ENCODE measurements at places on chromosomes 11 and 22. TPM values are rescaled to one million over a fixed set of nuclear protein-coding genes. Genes with fewer than 3 reads are reported as not detected.

The CRYBB2 gene
- not detected for total RNA-seq

The BIK gene
- 1.8 TPM for total RNA-seq

The TMX2 gene
- total RNA-seq, result 61.6 TPM

The FBLN1 gene
- not detected for total RNA-seq

The SMPD1 gene
- 42.6 TPM for total RNA-seq

The OR52E5 gene
- not detected for total RNA-seq

The AP1B1 gene
- total RNA-seq, result 63.7 TPM

The DEUP1 gene
- total RNA-seq, result not detected

GRCh38 chr11:17683377-17684161 is 35.8 kb upstream of the MYOD1 start:
- DNase-seq, result no peak
- H3K36me3 ChIP-seq, result no peaks in the 10 kb centered on the region
- H3K4me3 ChIP-seq, result no peak overlapping the region
- H3K4me1 ChIP-seq, result no peaks in the 10 kb centered on the region

GRCh38 chr11:119706887-119707286 is 22.1 kb downstream of the NECTIN1 start:
- H3K36me3 ChIP-seq, result no peaks in the 10 kb centered on the region
- no peak for DNase-seq
- peaks cover 3% of the 10 kb centered on the region for H3K4me1 ChIP-seq
- H3K4me3 ChIP-seq, result no peak overlapping the region
- H3K27ac ChIP-seq, result no peak overlapping the region

DNA sequence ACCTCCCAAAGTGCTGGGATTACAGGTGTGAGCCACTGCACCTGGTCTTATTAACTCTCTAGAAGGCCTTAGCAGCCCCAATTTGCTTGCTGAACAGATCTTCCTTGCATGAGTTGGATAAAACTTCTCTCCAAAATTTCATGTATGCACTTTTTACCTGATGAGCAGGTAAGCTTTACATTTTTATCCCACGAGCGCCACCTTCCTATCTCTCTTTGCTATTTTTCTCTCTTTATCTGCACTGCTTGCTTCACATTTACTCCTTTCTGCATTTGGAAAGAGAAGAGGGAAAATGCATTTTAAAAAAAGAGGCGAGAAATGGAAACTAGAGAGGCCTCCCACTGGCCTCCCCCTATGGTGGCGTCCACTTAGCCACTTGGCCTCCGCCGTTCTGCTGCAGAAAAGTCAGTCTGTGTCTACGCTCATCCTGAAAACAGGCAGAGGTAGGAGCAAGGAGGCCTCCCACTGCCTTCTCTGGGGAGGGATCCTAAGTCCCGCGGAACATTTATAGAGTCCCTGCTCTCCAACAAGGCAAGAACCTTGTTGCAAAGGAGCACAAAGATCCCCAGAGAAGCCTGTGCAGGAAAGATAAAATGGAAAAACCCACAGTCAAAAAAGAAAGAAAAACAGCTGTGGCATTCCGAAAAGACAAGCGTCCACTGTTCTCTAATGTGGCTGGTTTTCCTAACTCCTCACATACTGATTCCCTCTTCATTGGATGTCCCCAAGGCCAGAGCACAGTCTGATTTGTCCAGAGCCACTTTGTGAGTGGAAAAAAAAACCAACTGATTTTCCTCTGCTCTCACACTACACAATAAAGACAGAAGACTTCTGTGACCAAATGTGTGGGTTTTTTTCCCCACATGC is 62.2 kb upstream of the INCENP start:
- H3K4me3 ChIP-seq, result no peak overlapping the region
- H3K27me3 ChIP-seq, result peaks cover 3% of the 10 kb centered on the region
- H3K36me3 ChIP-seq, result no peaks in the 10 kb centered on the region
- H3K4me1 ChIP-seq, result no peaks in the 10 kb centered on the region
- no peak for DNase-seq

- H3K27me3 ChIP-seq, result no peaks in the 10 kb centered on the region
- DNase-seq, result no peak
- H3K4me3 ChIP-seq, result no peak overlapping the region
- no peak overlapping the region for H3K27ac ChIP-seq
- no peaks in the 10 kb centered on the region for H3K4me1 ChIP-seq
- H3K36me3 ChIP-seq, result no peaks in the 10 kb centered on the region
Observed at GRCh38 chr11:83543706-83544439, 257.7 kb upstream of the CCDC90B start.

DNA sequence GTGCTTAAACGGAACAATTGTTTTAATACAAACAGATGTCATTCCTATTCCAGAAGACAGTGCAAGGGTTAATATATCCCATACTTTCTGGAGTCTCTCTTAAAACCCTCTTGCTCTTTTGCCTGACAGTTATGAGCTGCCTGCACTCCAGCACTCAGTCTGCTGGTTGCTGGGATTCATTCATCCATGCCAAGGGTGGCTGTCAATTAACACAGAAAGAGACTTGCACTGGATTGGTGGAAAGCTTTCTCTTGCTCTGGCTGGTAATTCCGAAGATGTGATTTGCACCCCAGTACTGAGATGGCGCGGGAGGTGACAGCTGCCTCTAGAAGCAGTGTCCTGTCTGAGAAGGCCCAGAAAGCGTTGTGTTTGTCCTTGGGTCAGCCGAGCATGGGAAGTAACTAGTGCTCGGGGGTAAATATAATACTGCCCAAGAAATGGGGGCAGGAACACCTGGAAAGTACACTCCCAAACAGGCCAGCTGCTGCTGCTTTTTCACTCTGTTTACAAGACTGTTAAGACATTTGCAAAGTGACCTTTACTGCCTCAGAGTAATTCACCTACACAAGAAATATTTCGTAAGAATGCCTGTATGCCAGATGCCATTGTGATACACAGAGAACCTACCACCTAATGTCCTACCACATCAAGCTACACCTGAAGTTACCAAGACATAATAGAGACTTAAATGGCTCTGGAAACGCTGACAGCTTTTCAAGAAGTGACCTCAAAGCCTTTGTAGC is 20.5 kb downstream of the SCUBE2 start:
- H3K27ac ChIP-seq, result no peak overlapping the region
- H3K4me3 ChIP-seq, result no peak overlapping the region
- H3K36me3 ChIP-seq, result no peaks in the 10 kb centered on the region
- no peak for DNase-seq
- H3K4me1 ChIP-seq, result no peaks in the 10 kb centered on the region

DNA sequence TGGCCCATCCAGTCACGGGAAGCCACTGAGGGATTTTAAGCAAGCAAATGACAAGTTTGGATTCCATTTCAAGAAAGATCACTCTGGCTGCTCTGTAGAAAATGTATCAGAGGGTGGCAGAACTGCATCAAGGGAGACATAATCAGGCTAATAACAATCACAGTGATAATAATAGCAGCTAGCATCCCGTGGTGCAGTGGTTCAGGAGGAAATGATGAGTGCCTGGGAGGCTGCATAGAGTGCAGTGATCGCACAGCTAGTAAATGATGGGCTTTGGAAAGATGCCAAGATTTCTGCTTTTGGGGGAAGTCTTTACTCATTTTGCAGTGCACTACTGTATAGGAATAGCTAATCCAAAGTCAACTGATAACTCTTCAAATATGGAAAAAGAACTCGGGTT is 35.8 kb downstream of the TNRC6B start:
- H3K27ac ChIP-seq, result no peak overlapping the region
- peaks cover 68% of the 10 kb centered on the region for H3K4me1 ChIP-seq
- no peaks in the 10 kb centered on the region for H3K27me3 ChIP-seq

DNA sequence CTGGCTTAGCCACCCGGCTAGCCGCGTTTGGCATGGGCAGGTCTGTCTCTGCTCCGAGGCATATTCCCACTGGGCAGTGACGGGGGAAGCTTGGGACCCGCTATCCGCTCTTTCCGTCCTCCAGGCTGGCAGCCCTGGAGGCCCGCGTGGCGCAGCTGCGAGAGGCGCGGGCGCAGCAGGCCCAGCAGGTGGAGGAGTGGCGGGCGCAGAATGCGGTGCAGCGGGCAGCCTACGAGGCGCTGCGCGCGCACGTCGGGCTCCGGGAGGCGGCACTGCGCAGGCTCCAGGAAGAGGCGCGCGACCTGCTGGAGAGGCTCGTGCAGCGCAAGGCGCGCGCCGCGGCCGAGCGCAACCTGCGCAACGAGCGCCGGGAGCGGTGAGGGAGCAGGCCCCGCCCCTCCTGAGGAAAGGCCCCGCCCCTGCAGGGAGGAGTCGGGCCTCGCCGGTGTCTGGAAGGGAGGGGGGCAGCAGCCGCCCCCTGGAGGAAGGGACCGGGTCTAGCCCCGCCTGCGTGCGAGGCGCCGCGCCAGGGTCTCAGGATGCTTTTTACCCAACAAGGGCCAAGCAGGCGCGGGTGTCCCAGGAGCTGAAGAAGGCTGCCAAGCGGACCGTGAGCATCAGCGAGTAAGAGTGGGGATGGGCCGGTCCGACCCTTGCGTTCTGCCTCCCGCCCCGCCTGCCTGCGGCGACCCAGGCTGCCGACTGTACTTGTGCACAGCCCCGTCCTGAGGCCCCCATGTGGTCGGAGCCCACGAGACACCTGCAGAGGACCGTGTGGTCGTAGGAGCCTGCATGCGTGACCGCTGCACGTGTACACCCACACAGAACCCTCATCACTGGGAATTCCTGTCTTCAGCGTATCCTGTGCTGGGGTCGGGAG is 7.9 kb downstream of the ATG16L2 start:
- H3K4me3 ChIP-seq, result no peak overlapping the region
- no peaks in the 10 kb centered on the region for H3K27me3 ChIP-seq
- no peak overlapping the region for H3K27ac ChIP-seq
- peak; percentile 88 for DNase-seq
- peaks cover 28% of the 10 kb centered on the region for H3K36me3 ChIP-seq
- peaks cover 12% of the 10 kb centered on the region for H3K4me1 ChIP-seq

- H3K27ac ChIP-seq, result peak overlapping the region; percentile 55
- H3K36me3 ChIP-seq, result peaks cover 14% of the 10 kb centered on the region
- H3K27me3 ChIP-seq, result no peaks in the 10 kb centered on the region
Observed at GRCh38 chr22:40193429-40194421, 16.0 kb downstream of the TNRC6B start.

DNA sequence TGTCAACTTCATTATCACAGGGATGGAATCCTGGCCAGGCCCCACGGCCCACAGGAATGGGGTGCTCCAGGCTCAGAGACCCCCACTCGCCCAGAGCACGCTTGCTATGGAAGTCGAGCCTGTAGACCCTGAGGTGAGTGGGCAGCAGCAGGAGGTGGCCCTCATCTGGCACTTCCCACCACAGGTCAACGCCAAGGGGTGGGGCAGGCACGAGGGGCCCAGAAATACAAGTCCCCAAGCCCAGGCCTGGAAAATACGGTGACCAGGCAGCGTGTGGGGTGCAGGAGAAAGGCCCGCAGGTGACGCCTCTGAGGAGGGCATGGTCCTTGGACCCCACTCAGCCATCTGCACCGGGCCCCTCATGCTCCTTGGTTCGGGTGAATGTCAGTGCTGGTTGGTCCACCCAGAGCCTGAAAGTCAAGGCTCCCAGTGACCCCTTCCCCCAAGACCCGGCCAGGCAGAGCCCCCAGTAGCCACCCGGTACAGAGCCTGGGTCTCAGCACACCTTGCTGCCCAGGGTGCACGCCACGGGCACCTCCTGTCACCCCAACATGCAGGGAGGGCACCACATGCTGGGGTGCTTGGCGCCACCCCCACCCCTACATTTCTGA is 2.4 kb downstream of the MOB2 start:
- no peak for DNase-seq
- H3K36me3 ChIP-seq, result no peaks in the 10 kb centered on the region
- H3K4me3 ChIP-seq, result no peak overlapping the region
- no peak overlapping the region for H3K27ac ChIP-seq
- no peaks in the 10 kb centered on the region for H3K27me3 ChIP-seq
- H3K4me1 ChIP-seq, result no peaks in the 10 kb centered on the region

GRCh38 chr22:40588726-40589125 is 47.8 kb downstream of the MRTFA start:
- H3K4me1 ChIP-seq, result peaks cover 9% of the 10 kb centered on the region
- no peak for DNase-seq
- no peaks in the 10 kb centered on the region for H3K27me3 ChIP-seq
- H3K36me3 ChIP-seq, result peaks cover 20% of the 10 kb centered on the region

- H3K4me3 ChIP-seq, result no peak overlapping the region
- DNase-seq, result no peak
- H3K27me3 ChIP-seq, result no peaks in the 10 kb centered on the region
- peaks cover 9% of the 10 kb centered on the region for H3K36me3 ChIP-seq
Observed at GRCh38 chr22:29343313-29343805, 27.9 kb upstream of the RASL10A start.

DNA sequence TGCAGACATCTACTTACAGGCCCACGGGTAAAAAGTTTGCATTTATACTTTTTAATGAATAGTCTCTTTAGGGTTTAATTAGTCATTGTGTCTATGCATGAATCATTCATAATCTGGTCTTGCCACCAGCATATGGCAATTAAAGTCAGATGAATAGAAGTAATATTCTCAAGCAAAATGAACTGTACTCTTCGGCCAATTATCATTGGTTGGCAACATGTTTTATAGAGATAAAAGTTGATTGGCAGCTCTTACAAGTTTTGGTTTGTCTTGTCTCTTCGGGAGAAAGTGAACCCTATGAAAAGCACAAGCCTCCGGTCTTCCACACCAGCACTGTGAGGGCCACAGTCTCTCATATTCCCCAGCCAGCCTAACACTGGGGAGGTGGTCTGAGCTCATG is 97.8 kb downstream of the OSBP2 start:
- DNase-seq, result no peak

DNA sequence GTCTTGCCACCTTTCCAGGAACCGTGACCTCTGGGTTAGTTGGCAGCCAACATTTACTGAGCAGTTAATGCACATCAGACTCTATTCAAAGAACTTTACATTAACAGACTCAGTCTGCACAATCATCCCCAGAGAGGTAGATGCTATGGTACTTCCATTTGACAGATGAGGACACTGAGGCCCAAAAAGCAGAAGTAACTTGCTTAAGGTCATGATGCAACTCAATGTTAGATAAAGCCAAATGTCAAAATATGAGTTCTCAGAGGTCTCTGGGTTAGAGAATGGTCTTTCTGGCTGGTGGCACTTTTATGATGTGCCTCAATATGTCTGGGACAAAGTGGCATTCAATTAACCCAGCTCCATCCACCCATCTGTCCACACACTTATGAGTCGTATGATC is 450.0 kb downstream of the MIAT start:
- no peaks in the 10 kb centered on the region for H3K36me3 ChIP-seq
- peaks cover 3% of the 10 kb centered on the region for H3K27me3 ChIP-seq
- no peak overlapping the region for H3K27ac ChIP-seq
- no peak for DNase-seq
- no peaks in the 10 kb centered on the region for H3K4me1 ChIP-seq

GRCh38 chr11:83118814-83119213 is 38.1 kb upstream of the PCF11 start:
- H3K36me3 ChIP-seq, result peaks cover 5% of the 10 kb centered on the region
- H3K4me3 ChIP-seq, result peak overlapping the region; percentile 40
- no peak for DNase-seq
- H3K27me3 ChIP-seq, result no peaks in the 10 kb centered on the region
- H3K4me1 ChIP-seq, result peaks cover 39% of the 10 kb centered on the region

- no peaks in the 10 kb centered on the region for H3K36me3 ChIP-seq
- DNase-seq, result no peak
- no peaks in the 10 kb centered on the region for H3K4me1 ChIP-seq
- peaks cover 3% of the 10 kb centered on the region for H3K27me3 ChIP-seq
- H3K4me3 ChIP-seq, result no peak overlapping the region
- H3K27ac ChIP-seq, result no peak overlapping the region
Observed at GRCh38 chr22:45910928-45911467, 66.0 kb downstream of the WNT7B start.

All from activated naive CD8-positive, alpha-beta T cell treated with anti-CD3 and anti-CD28 coated beads, Interleukin-2, amount 10 ng/mL, durations not matched to agents 7 days and 5 days (primary cell).